ENCODE measurements at places on chromosomes 13 and 19.

DNA sequence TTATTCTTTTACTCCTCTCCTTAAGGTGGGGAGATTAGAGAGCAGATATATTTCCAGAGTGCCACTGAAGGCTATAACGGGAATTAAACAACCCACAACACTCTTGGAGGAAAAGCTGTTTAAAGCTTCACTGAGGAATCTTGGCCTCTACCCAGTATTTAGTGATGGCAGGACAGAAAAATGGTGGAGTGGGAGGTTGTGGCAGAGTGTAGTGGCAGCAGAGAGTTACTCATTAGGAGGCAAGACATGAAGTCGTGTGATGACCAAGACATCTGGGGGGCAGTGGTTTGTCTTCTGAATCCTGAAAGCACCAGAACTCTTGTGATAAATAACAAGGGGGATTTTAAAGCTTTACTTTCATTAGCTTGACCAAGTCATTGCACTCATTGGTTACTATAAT lies 563.5 kb upstream of the SLITRK5 start:
- no peaks in the 10 kb centered on the region for H3K36me3 ChIP-seq
- no peak overlapping the region for H3K4me3 ChIP-seq
- H3K27ac ChIP-seq, result no peak overlapping the region
- DNase-seq, result no peak
- no peaks in the 10 kb centered on the region for H3K4me1 ChIP-seq
- H3K27me3 ChIP-seq, result no peaks in the 10 kb centered on the region

- H3K4me1 ChIP-seq, result no peaks in the 10 kb centered on the region
- no peak for DNase-seq
- no peak overlapping the region for H3K4me3 ChIP-seq
- no peaks in the 10 kb centered on the region for H3K27me3 ChIP-seq
- peaks cover 18% of the 10 kb centered on the region for H3K36me3 ChIP-seq
- no peak overlapping the region for H3K27ac ChIP-seq
These were observed 51.6 kb upstream of the F7 start for GRCh38 chr13:113053801-113054604.

- H3K4me3 ChIP-seq, result no peak overlapping the region
- peaks cover 55% of the 10 kb centered on the region for H3K36me3 ChIP-seq
- DNase-seq, result no peak
- H3K27ac ChIP-seq, result no peak overlapping the region
These were observed 12.5 kb downstream of the FZR1 start for GRCh38 chr19:3518659-3519058.

- H3K27ac ChIP-seq, result no peak overlapping the region
- no peaks in the 10 kb centered on the region for H3K27me3 ChIP-seq
- no peak for DNase-seq
- H3K36me3 ChIP-seq, result no peaks in the 10 kb centered on the region
- no peak overlapping the region for H3K4me3 ChIP-seq
These were observed 23.3 kb upstream of the RNF113B start for GRCh38 chr13:98200211-98200878.

All from esophagus squamous epithelium (tissue), 5 donors.